ENCODE measurements at places on chromosomes 12 and 14. TPM values are rescaled to one million over a fixed set of nuclear protein-coding genes. Genes with fewer than 3 reads are reported as not detected.

Gene BLTP3B
- total RNA-seq, result 35.3 TPM

Gene L3HYPDH
- 30.1 TPM for total RNA-seq

Gene DAO
- total RNA-seq, result not detected

Gene LRTM2
- total RNA-seq, result not detected

Gene LRFN5
- not detected for total RNA-seq

Gene EML1
- total RNA-seq, result 62.5 TPM

DNA sequence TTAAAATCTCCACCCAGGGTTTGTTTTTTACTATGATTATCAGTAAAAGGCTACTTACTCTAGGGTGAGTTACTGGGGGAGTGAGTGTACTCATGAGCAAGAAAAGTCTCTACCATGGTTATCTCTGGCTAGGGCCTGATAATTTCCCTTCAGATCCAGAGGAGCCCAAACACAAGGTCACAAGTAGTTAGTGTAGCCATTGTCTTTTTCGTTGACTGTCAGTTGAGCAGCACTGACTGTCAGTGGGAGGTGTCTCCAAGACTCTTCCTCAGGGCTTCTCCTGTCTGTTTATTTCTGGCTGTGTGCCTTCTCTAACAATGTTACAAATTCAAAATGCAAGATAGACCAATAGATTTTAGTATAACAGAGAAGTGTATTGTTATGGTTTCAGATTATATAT is 181.2 kb upstream of the MIS18BP1 start:
- no peak for DNase-seq

DNA sequence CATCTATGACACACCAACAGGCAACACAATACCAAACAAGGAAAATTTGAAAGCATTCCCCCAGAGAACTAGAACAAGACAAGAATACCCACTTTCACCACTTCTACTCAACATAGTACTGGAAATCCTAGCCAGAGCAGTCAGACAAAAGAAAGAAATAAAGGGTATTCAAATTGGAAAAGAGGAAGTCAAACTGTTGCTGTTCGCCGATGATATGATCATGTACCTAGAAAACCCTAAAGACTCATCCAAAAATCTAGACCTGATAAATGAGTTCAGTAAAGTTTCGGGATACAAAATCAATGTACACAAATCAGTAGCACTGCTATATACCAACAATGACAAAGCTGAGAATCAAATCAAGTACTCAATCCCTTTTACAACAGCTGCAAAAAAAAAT is 8.1 kb upstream of the ATL1 start:
- DNase-seq, result no peak

- DNase-seq, result no peak
Measured at GRCh38 chr12:23888396-23889068, 60.9 kb downstream of the SOX5 start.

- DNase-seq, result no peak
Measured at GRCh38 chr12:38154096-38155019, 162.2 kb upstream of the ALG10B start.

GRCh38 chr12:16437281-16437816 is 89.9 kb downstream of the MGST1 start:
- no peak for DNase-seq

DNA sequence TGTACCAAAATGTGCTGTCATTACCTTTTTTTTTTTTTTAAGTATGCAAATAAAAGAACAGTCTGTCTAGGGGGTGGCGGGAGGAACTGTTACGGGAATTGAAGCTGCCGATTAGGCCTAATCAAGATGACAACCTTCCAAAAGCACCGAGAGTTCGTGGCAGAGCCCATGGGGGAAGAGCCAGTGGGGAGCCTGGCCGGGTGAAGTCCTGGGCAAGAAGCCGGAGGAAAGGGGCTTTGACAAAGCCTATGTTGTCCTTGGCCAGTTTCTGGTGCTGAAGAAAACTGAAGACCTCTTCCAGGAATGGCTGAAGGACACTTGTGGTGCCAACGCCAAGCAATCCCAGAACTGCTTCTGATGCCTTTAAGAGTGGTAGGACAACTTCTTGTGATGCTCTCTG is 42.6 kb downstream of the ACTN1 start:
- no peak for DNase-seq

GRCh38 chr12:1666215-1666614 is 24.7 kb upstream of the ADIPOR2 start:
- peak; percentile 40 for DNase-seq

DNA sequence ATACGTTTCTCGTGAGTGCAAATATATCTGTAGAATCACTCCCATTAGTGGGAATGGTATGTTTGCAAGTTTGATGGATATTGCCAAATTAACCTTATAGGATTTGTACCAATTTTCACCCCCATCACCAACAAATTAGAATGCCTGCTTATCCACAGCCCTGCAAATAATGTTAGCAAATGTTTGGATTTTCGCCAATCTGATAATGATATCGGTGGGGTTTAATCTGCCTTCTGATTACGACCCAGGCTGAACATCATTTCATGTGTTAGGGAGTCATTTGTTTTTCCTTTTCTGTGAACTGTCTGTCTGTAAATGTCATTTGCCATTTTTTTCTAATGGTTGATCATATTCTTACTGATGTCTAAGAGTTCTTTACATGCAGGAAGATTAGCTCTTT is 4.1 kb upstream of the DAZAP2 start:
- DNase-seq, result no peak

DNA sequence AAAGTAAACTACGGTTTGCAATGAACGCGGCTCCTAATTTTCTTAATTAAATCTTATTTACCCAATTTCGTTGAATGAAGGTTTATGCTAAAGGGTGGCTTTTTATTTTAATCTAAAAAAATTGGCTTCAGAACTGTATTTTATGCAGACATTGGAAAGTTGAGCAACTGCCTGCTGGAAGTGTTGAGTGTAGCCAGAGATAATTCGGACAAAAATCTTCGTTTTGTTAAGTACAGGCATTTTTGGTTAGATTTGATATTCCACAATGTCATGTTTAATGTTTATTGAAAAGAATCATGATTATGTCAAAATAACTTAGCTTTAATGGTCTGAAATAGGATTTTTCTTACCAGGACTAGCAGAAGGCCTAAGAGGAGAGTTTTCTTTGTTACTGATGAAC is 875 bp downstream of the IRAK3 start:
- no peak for DNase-seq

DNA sequence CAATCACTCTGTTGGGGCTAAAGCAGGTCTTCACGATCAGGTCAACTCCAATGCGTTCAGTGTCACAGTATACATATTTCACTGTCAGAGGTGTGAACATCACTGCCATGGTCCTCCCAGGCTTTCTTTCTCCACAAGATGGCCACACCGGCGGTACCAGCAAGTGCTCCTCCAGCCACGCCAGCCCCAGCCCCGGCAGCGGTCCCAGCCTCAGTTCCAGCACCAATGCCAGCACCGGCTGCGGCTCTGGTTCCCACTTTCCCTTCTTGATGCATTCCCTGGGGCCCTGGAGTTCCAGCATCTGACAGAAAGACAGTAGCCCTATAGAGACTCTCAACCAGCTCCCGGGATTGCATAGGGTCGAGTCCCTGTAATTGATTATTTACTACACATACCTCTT is 10.9 kb upstream of the KCNA5 start:
- no peak for DNase-seq

DNA sequence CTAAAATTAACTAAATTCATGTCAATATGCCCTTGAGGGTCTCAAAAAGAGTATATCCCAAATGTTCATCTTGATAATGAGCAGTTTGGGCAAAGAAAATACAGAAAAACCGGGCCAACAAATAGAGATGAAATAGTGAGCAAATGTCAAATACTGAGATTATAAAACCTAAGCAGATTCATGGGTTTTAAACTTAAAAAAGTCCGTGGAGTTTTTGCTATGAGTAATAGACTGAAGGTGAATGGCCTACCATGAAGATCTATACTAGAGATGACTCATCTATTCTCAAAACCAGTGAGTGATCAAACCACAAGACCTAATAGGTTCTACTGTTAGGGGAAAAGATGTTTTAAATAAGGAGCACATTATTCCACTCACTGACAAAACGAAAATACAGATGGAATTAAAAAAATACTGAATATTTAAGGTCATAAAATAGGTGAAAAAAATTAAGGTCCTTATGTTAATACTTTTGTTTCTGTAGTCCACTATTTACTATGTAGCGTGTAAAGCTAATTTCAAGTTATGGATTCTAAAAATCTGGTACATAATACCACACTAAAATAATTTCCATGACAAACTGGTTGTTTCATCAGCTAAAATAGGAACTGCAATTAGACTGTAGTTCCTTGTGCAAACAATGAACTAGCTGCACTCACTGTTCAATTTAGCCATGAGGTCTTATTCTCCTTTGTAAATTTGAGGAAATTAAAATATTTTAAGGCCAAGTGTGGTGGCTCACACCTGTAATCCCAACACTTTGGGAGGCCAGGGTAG is 5.0 kb downstream of the HNRNPC start:
- DNase-seq, result no peak

GRCh38 chr12:132433641-132434395 is 56.1 kb upstream of the FBRSL1 start:
- DNase-seq, result peak; percentile 66

DNA sequence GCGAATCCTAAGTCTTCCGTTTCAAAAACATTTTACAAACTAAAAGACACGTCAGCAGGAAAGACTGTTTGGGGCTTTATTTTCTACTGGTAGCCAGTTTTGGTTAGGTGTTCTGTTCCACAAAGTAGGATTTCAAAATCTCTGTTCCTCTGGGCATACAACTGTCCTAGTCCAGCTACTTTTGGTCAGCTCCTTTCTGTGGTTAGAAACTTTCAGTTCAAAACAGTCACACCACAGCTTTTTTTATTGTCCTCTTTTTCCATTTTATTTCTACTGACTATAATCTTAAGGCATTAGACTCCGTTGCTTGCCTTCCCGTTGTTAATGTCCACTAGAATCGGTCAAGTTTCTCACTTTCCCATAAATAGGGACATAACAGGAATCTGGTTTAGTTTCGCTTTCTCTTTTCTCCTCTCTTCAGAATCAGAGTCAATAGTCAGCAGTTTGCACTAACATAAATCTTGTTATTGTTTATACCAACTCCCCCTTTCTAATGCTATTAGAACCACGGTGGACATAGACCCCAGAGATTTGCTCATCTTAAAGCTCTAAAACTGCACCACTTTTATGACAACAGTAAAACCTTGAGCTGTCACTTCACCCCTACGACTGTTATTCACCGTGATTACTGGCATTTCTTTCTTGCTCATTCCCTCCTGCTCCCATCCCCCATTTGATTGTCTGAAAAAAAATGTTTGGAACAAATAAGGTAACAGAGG is 41.5 kb upstream of the NPAS3 start:
- no peak for DNase-seq

GRCh38 chr12:121942145-121942718 is 23.8 kb downstream of the CFAP251 start:
- no peak for DNase-seq

DNA sequence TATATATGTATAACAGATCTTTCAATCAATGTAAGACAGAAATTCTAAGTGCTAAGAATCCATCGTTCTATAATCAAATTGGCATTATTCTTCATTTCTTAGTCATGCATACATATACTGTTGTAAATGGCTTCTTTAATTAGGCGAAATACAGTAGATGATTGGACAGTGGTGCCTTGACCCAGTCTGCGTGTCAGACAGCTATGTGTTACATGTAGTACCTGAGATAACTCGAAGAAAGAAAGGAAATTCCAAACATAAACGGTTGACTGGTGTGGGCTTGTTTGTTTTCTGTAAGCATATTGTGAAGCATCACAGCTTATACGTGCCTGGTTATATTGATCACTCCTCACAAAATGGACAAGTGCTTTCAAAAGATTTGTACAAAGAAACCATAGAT is 210.5 kb downstream of the ETNK1 start:
- DNase-seq, result no peak

GRCh38 chr12:8088574-8088973 is 6.5 kb downstream of the NECAP1 start:
- peak; percentile 28 for DNase-seq

All from stomach (tissue), 19 donors.